NCI-H2171 treated with DMSO at 0.1 percent for 48 hours (cell line): ENCODE measurements at places on chromosomes 11 and 22.

DNA sequence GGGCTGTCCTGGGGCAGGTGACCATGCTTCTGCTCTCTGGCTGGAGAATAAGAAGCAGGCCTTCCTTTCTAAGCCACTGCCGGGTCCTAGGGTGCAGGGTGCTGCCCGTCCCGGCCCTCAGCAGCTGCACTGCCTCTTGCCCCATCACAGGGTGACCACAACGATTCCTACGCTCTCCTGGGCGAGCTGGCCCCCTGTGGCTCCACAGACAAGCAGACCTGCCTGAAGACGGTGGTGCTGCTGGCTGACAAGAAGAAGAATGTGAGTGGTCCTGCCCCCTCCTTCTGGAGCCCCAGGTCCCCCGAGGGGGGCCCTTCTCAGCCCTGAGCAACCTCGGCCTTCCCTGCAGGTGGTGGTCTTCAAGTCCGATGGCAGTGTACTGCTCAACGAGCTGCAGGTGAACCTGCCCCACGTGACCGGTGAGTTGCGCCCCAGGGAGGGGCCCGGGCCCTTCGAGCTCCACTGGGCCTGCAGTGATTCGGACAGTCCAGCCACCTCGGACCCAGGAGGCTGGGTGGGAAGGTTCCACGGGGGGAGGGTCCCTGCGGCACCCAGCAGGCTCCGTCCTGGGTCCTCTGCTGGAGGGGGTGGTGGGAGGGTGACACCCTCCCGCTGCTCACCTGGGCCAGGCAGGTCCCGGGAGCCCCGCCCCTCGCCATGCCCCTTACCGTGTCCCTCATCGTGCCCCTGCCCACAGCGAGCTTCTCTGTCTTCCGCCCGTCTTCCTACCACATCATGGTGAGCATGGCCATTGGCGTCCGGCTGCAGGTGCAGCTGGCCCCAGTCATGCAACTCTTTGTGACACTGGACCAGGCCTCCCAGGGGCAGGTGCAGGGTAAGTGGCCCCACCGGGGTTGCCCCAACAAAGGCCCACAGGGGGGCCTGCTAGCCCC, 8.3 kb downstream of the MUC2 start:
- no peak for DNase-seq

- peak; percentile 60 for DNase-seq
Measured at GRCh38 chr11:36110668-36111410, 167.0 kb downstream of the LDLRAD3 start.

GRCh38 chr11:45919806-45920530, 2.3 kb upstream of the PEX16 start:
- DNase-seq: no peak

GRCh38 chr22:43928468-43928867, 4.9 kb downstream of the PNPLA3 start:
- no peak for DNase-seq

DNA sequence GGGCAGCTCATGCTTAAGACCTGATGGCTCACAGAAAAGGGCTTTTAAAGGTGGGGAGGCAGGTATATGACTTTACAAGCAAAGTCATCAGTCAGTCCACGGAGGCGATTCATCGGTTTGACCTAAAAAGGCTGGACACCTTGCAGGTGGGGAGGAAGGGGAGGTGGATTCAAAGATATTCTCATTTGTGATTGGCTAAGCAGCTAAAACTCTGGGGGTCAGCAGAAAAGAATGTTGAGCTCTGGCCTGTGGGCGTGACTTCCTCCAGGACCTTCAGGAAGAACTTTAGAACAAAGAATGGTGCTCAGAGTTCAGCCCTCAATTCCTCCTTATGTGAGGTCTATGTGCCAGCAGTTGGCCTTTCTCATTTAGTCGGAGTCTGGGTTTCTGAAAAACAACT, 78.3 kb upstream of the LMO1 start:
- DNase-seq: no peak

DNA sequence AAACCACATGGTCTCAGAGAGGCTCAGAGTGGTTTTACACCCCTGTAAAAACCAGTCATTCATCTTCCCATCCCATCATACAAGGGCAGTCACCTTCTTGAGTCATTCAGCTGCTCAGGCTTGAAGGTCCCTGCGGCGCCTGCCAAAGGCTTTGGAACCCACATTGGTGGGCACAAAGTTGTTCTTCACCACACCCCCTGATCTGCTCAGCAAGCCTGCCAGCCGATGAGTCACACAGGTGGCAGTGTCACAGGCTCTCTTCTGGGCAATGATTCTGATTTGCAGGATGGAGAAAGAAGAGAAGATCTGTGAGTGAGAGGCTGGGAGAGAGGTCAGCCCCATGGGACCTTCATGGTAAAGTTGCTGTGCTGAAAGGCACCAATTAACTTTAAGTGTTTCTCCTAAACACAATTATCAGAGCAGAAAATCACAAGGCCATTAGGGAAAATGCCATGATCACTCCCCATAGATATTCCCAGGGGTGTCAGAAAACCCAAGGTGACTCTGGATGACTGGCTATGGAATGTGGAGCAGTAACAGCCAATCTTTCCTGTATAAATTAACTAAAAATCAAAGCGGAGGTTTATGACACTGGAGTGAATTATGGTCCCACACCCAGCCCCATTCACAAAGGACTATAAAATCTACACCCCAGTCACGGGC, 4.4 kb downstream of the CALCA start:
- no peak for DNase-seq

DNA sequence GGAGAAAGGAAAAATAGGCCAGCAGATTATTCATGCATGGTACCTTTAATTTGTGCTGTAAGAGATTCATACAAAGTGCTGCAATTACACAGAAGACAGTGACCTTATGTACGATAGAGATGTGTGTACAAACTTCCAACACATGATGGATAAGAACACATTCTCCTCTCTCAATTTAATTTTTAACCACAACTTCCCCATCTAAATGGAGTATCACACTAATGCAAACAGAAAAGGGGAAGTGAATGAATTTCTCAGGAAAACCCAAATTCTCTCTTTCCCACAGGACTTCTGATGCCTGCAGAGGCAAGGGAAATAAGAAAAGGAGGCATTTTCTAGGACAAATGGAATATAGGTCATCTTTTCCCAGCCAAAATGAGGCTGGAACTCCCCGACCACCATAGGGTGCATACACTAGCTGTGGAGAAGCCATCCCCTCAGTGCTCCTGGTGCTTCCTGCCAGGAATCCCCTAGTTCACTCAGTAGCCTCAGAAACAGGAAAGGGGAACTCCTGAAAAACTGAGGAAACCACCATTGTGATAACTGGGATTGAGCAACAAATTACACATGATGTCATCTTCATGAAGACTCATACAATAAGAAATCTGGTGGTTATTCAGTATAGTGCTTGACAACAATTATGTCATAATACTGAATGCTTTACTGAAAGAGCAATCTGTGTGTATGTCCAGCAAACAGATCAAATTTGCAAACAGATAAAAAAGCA, 22.4 kb downstream of the MMP10 start:
- no peak for DNase-seq

GRCh38 chr11:62544581-62545436, 1.8 kb downstream of the AHNAK start:
- no peak for DNase-seq

DNA sequence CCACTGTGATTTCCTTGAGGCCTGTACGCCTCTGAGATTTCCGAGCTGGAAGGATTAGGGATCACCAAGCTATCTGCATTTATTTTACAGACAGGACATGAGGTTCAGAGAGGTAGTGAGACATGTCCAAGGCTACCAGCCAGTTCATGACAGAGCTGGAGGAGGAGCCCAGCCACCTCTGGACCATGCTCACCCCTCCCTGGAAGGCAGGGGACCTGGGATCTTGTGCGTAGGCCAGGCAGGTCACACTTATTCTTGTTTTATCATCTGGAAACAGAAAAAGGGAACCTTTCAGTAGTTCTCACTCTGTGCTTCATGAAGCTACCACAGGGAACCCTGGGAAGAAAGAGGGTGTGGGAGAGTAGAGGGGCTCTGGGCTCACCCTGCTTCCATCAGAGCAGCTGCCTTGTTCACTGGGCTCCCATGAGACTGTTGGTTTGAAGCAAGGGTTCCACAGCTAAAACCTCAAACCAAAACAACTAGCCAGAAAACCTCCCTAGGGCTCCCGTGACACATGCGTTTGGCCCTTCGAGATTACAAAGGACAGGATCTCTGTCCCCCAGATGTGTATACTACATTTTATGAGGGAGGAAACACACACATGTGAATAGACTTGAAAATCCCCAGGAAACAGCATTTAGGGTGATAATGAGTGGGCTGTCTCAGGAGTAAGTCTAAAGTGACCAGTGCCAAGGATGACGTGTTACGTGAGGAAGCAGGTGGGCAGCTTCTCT, 106.4 kb downstream of the DSCAML1 start:
- no peak for DNase-seq

- DNase-seq: no peak
Measured at GRCh38 chr11:39288011-39288410, 2171.4 kb downstream of the LRRC4C start.

- no peak for DNase-seq
Measured at GRCh38 chr11:78312712-78313111, 104.9 kb downstream of the GAB2 start.

- peak; percentile 87 for DNase-seq
Measured at GRCh38 chr11:2092956-2093412, 46.2 kb downstream of the IGF2 start.

- no peak for DNase-seq
Measured at GRCh38 chr11:93838967-93839366, 11.5 kb downstream of the VSTM5 start.

- no peak for DNase-seq
Measured at GRCh38 chr11:86287468-86287796, 14.6 kb upstream of the HIKESHI start.

GRCh38 chr11:119798656-119799055, 69.7 kb upstream of the NECTIN1 start:
- no peak for DNase-seq

DNA sequence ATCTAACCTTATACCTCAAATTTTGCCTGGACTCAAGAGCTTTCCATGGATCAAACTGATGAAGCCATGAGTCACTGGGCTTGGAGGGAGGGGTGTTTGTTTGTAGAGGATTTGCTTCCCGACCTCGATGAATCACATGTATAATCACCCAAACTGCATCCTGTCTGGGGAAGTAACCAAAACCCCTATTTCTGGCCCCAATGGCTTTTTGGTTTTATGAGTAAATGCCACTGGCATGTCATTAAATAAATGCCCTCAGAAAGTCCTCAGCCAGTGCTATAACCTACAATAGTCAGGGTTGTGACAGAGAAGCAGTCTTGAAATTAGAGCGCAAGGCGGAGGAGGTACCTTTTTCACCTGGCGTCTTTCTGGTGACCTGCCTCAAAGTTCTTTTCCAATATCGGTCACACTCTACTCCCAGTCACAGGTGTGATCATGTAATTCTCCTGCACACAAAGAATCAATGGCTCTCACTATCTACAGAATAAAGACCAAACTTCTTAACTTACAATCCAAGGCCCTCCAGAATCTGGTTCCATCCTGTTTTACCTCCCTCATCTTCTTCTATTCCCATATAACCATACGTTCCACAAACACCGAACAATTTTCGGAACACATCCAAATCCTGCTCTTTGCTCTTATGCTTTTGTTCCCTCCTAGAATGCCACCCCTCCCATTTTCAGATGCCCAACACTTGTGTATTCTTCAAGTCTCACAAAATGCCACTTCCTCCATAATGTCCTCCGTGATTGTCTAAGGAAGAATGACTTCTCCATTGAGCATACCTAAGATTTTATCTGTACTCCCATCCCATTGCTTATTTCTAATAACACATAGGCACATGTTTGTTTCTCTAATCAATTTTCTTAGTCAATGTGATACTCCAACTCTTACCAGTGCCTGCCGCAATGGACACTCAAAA, 81.3 kb upstream of the BLID start:
- DNase-seq: no peak
